ENCODE measurements at places on chromosomes 16 and 17.
A peak's percentile ranks its signal among the peaks of the same experiment; 100 is the strongest.

DNA sequence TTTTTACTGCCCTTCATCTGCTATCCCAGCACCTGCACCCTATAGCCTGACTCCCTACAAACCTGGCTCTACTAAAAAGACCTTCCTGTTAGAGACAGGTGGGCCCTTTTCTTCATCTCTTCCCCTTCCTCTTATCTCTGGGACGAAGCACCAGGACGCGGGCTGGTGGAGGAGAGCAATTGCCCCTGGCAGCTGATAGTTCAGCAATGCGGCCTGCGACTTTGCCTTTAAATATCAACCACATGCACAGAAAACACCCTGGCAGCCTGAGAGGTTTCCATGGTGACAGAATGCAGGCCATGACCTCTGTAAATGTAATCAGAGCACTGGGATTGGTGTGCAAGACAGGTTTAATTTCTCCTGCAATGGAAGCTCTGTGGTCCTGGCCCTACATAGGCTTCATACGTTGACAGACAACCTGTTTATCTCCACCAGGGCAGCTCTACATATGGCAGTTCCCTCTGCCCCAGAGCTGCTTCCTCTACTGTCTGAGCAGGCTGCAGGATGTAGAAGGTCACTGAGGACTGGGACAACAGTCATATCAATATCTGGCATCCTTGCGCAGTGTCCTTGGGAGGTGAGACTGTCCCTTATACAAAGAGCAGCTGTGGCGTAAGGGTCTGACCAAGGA, 10.0 kb upstream of the SKAP1 start:
- no peak for DNase-seq

- no peak for DNase-seq
These were observed 63.7 kb upstream of the AKTIP start for GRCh38 chr16:53566552-53567245.

- DNase-seq = no peak
These were observed 7.9 kb downstream of the QPRT start for GRCh38 chr16:29686740-29687332.

DNA sequence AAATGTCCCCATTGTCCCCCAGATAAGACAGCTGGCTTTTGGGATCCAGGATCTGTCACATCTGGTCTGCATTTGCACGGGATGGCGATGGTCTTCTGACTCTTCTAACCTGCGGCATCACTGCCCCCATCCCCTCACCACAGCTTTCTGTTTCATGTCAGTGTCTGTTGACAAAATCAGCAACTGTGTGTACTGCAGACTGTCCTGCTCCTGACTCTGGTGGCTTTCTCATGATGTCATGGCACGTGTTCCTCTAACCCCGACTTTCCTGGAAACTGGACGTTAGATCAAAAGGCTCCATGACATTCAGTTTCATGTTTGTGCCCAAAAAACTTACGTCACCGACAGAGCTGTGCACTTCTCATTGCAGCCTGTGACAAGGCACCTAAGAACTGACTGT, 30.1 kb upstream of the CPNE2 start:
- DNase-seq = no peak

- DNase-seq = no peak
These were observed 15.6 kb downstream of the B4GALNT2 start for GRCh38 chr17:49148171-49148570.

DNA sequence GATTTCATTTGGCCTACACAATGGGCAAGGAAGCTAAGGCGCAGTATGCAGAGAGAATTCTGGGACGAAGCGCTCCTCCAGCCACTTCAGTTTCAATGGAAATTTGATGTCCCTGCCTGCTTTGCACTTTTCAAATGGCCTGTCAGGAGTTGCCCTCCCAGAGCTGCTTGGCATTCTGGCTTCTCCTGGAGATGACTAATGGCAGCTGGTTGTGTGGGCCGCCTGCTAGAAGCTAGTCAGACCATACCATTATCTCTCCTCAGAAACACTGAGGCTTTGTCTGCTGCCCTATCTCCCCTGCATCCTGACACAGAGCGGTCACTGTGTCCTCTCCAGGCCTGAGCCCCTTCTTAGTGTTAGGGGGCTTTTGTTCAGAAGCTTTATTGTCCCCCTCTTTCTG, 180.1 kb downstream of the SPECC1 start:
- peak; percentile 97 for DNase-seq

GRCh38 chr17:7676533-7676932, 10.8 kb downstream of the TP53 start:
- no peak for DNase-seq

DNA sequence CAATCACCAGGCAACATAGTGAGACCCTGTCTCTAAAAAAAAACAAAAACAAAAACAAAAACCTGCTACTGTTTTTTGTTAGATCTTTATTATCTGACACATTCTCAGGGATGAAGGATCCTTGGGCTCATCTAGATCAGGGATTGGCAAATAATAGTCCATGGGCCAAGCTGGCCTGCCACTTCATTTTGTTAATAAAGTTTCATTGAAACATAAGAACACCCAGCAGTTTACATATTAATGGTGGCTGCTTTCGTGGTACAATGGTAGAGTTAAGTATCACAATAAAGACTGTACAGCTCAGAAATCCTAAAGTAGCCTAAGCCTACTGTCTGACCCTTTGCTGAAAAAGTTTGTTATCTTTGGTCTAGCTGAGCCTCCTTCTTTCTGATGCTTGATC, 32.9 kb upstream of the CLEC18A start:
- no peak for DNase-seq

GRCh38 chr17:72643575-72644216, 448.8 kb downstream of the SLC39A11 start:
- DNase-seq = no peak

GRCh38 chr16:14133907-14134306, 62.8 kb downstream of the MRTFB start:
- no peak for DNase-seq

DNA sequence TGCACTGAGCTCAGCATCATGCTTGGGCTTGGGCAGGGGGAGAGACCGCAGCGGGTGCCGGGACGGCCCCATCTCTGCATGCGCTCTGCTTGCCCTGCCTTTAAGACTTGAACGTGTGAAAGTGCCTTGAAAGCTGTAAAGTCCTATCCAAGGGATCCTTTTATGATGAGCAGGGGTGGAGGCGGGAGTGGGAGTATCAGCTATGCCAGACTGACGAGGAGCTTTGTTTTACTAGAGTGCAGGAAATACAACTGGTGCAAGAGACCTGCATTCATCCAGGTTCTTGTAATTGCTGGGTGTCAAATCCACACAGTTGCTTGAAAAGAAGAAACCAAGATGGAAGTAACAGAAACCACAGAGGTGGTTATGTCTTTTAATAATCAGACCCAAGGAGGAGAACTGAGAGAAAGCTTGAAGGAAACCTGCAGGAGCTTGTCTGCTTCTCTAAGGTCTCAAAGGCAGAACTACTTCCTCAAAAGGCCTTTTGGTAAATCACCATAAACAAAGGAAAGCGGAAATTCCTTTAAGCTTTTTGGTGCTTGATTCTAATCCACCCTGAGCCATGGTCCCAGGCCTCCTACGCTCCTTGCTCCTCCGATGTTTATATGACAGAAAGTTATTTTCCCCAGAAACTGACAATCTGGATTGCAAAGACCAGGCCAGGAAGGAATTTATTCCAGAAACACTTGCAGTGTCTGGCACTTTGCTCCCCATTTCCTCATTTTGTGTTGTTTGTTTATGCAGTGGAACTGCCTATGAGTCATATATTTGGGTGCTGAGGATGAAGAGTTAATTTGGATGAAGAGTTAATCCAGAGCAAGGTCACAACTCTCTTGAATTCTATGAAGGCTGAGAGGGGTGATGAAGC, 51.3 kb upstream of the FBXO47 start:
- no peak for DNase-seq

GRCh38 chr16:84585886-84586285, 32.0 kb downstream of the COTL1 start:
- peak; percentile 82 for DNase-seq

GRCh38 chr17:33091271-33091670, 99.6 kb downstream of the SPACA3 start:
- peak; percentile 38 for DNase-seq

- peak; percentile 39 for DNase-seq
These were observed 8.6 kb downstream of the CX3CL1 start for GRCh38 chr16:57380671-57381462.

- DNase-seq = no peak
These were observed 23.7 kb upstream of the PMFBP1 start for GRCh38 chr16:72195609-72196008.

GRCh38 chr16:2756288-2757015, 4.0 kb downstream of the SRRM2 start:
- no peak for DNase-seq

DNA sequence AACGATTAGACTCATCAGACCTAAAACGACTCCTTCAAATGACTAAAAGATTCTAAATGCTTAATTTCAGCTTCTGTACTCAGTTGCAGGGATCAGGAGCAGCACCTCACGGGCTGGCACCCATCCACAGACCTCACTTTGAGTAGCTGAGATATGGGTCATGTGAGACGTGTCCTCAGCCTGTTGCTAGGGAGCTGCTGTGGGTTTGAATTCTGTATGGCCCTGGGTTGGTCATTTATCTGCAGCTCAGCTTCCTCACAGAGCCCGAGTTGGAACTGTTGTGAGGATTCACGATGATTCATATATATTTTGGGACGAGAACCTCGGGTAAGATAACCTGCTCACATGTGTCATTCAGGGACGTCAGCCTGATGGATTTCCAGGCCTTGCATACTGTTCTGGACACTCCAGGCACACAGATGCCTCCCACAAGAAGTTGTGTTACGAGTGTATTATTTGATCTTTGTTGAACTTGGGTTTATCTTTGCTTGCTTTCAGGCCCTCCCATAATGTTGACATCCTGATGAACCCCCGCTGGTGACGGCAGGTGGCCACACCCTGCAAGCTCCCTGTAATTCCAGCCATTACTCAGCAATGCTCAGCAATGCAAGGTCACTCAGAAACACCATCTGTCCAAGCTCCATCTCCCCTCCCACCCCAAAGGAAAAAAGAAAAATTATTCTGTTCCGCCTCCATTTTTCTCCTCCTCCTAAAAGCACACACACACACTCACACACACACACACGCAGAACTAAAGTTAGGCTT, 137.6 kb downstream of the RBFOX3 start:
- DNase-seq = no peak

GRCh38 chr16:67987460-67988160, 7.3 kb upstream of the DPEP3 start:
- peak; percentile 49 for DNase-seq

- DNase-seq = peak; percentile 72
These were observed 64.3 kb downstream of the ZDHHC7 start for GRCh38 chr16:84947022-84947421.

DNA sequence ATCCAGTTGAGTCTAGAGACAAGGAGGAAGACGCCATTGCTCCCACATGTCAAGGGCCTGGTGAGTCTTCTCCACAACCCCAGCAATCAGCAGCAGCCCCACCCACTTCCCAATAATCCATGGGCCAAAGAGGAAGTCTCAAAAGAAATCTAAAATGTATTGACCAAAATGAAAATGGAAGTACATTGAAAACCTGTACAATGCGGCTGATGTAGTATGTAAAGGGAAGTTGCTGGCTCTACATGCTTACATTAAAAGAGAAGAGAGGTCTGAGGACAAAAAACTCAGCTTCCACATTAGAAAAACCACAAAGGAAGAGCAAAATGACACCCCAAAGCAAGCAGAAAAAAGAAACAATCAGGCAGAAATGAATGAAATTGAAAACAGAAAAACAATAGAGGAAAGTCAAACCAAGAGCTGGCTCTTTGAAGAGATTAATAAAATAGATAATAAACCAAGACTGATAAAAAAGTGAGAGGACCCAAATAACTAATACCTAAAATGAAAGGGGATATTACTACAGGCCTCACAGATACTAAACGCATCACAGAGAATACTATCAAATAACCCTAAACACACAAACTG, 100.6 kb upstream of the METRNL start:
- no peak for DNase-seq

DNA sequence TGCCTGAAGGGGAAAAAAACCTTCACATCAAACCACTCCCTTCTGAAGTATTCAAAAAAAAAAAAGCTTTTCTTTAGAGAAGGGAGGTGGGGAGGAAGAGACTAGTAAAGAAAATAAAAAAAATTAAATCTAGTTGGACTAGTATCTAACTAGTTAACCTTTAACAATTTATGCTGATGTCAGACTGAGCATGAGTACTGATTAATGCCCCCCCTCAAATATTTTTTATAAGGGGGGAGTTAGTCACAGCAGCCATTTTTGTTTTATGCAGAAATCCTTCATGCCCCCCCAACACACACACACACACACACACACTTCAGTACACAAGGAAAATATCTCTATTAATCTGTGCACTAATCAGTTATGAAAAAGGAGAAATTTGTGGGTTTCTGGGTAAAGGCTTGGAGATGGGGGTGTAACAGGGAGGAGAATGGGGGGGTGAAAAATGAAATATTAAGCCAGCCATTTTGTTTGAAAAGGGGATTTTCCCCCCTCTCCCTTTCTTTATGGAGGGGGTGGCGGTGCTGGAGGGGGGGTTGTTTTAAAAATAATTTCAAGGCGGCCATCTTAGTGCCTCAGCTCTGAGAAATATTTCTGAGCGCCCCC, 4.7 kb upstream of the CHD3 start:
- no peak for DNase-seq

DNA sequence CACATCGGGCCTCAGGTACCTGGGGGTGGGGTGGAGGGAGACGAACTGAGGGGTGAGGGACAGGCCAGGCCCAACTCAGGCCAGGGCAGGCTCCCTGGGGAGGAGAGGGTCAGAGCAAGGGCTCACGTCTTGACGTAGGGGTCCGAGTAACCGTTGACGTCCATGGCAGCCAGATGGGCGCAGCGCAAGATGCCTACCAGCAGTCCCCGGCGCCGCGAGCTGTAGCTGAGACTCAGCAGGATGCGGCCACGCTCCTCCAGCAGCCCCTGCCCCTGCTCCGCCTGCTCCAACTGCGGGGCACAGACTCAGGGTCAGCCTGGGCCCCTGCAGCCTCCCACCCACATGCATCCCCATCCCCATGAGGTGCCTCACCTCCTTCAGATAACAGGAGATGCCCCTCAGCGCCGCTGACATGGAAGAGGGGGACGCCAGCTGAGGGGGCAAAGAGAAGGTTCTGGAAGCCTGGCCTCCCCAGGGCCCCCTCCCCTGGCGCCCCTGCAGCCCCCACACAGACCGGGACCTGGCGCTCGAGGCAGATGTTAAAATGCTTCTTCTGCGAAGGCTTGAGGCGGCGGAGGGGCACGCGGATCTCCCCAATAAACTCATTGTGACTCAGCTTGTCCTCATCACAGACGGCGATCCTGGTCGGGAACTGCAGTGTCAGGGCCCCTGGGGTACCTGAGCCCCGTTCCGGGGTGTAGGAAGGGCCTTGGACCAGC, 4.0 kb downstream of the DOC2A start:
- DNase-seq = no peak

- DNase-seq = no peak
These were observed 12.7 kb upstream of the NSMCE1 start for GRCh38 chr16:27281243-27281642.

DNA sequence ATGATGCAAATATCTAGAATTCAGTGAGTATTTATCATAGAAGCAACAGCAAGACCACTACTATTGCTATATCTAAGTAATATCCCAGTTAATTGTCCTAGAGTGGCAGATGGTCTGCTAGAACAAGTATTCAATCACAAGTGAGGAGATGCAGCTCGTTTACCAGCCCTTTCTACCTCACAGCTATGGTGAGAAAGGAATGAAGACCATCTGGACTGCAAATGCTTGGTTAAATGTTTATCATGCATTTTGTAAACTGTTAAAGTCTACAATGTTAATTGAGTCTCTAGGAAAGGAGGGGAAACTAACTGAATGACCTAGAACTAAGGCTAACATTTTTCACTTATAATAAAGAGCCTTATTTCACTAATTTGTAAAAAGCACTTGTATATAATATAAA, 52.5 kb downstream of the CNOT1 start:
- no peak for DNase-seq

Data from Ammon's horn (tissue), 1 donor.